Cortex of kidney (tissue), 1 donor: ENCODE measurements at places on chromosomes 16 and 17.
A peak's percentile ranks its signal among the peaks of the same experiment; 100 is the strongest.

DNA sequence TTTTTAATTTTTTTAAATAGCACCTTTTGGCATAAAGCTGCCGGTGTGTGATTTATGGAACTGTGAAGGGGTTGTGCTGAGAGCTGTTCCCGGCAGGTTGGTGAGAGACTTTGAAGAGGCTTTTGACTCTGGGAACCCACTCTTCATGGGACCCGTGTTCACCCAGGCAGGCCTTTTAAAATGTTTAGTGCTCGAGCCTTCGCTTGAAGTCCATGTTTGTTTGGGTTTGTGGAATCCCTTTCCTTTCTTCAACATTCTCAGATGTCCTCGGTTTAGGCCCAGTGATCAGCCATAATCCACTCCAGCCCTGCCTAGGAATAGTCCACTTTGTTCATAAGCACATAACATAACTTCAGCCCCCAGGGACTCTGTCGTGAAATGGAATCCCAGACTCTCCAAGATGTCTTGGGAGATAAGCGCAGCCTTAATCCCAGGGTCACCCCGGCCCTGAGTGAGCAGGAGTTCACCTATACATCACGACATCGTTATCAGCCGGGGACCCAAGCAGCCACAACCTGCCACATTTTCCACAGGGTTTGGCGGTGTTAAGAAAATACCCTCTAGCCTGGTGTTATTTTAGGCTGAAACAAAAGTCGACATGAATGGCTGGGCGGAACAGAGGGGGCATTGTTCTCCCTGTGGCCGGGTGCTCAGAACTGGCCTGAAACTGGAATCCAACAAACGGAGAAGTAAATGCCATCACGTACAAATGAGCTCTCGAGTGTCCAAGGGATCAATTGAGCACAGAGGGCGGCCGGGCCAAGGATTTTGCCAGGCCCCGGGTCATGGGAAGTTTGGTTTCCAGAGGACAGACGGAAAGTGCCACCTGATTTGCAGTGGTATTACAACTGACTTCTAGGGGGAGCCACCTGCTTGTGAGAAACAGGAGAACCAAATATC is 145.7 kb upstream of the IRX3 start:
- no peak for DNase-seq

DNA sequence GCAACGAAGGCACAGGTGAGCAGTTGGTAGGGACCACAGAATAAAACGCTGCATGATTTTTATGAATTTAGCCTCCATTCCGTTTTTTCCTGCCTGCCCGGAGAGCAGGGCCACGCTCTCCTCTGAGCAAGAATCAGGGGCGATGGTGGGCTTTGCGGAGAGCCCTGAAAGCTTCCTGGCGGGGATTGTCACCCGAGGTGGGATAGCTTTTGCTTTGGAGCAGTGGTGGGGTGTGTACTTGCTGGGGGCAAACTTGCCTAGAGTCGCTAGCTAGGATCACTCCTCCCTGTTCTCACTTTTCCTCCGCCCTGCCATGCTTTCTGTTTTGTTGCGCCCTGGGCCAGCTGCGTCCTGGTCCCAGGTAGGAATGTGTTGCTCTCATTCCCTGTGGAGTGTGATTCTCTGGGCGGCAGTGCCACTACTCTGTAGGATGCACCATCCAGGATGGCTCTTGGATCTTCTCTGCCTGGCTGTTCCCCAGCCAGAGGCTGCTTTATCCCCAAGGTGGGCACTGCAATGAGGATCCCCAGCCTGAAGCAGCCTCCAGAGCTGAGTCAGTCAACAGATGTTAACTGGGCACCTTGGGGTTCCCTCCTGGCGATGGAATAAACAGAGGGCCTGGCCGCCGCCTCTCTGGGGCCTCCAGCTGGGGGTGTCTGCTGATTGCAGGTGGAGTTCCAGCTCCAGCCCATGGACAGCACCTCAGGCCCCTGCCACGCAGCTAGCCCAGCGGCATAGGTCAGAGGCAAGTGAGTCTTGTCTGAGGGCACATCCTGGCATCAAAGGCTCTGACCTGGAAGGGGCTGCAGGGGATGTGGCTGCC is 360.9 kb upstream of the TNRC6C start:
- no peak for DNase-seq

DNA sequence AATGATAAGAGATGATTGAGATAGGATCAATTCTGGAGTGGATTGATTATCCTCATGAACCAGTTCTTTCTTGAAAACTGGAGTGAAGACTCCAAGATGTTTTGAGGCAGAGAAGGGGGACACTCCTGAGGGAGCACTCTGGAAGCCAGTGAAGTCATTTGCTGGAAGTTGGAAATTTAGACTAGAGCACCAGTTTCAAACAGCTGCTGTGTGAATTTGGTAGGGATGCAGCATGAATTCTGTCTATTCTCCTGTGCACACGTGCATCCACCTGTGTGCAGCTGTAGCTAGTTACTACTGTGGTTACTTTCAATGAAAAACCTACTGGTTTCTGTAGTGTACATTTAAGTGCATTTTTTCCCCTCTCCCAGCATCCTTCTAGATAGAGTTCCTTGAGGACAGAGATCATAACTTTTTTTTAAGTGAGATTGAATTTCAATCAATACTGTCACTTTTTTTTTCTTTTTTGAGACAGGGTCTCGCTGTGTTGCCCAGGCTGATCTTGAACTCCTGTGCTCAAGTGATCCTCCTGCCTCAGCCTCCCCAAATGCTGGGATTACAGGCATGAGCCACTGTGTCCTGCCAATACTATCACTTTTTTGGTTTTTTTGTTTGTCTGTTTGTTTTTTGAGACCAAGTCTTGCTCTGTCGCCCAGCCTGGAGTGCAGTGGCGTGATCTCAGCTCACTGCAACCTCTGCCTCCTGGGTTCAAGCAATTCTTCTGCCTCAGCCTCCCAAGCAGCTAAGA is 65.9 kb downstream of the TUBD1 start:
- DNase-seq: no peak

DNA sequence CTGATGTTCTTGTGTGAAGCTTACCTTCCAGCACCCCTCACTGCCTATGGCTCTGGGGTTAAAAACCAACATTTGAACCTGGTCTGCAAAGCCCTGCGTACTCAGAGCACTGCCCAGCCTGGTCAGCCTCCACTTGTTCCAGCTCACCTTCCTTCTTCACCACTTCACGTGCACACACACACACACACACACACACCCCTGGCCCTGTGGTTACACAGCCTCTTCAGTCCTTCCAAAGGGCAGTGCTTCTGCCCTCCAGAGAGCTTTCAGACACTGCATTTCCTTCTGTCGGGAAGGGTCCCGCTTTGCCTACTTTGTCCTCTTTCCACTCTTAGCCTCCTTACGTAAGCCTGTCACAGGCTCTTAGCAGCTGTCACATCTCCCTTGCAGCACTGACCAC is 9.6 kb upstream of the TMEM220 start:
- DNase-seq: no peak

DNA sequence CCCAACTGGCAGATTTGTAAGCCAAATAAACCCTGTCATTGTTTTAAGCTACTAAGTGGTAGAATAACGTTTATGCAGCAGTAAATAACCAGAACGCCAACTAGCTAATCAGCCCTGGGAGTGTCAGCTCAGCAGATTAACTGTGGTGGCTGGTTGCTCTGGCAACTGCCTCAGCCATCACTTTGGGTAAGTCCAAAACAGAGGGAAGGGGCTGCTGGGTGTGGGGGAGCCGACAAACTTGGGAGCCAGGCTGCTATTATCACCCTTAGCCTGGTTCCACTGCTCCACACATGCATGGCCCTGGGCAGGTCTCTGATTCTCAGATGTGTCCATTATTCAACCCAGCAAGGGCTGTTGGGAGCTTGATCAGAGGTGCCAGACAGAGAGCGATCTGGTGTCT is 22.2 kb upstream of the RHOT1 start:
- DNase-seq: no peak

DNA sequence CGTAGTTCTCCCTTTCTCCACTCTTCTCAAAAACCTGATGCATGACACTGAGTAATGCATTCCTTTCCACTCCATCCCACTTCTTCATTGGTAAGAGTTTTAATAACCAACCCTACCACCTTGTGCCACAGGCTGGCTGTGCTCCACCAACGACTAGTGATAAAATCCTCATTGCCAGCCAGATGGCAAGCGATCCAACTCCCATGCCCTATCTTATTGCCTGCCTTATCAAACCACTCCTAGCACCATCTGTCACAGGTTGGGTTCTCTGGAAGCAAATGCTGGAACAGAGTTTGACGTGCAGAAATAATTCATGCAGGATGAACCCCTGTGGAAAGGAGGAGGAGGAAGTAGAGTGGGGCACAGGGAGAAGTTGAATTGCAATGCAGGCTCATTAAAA is 99.5 kb downstream of the CHD9NB start:
- DNase-seq: no peak

DNA sequence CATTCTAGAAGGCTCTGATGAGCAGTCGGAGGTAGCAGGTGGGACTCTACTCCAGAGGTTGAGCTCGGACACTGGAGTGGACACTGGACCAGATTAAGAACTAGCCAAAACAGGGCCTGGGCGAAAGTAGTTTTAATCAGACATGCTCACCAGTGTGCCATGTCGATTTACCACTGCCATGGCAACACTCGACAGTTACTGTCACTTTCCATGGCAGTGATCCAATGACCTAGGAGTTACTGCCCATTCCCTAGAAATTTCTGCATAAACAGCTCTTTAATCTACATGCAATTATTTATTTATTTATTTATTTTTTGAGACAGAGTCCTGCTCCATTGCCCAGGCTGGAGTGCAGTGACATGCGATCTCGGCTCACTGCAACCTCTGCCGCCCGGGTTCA is 7.2 kb upstream of the METTL9 start:
- DNase-seq: no peak

DNA sequence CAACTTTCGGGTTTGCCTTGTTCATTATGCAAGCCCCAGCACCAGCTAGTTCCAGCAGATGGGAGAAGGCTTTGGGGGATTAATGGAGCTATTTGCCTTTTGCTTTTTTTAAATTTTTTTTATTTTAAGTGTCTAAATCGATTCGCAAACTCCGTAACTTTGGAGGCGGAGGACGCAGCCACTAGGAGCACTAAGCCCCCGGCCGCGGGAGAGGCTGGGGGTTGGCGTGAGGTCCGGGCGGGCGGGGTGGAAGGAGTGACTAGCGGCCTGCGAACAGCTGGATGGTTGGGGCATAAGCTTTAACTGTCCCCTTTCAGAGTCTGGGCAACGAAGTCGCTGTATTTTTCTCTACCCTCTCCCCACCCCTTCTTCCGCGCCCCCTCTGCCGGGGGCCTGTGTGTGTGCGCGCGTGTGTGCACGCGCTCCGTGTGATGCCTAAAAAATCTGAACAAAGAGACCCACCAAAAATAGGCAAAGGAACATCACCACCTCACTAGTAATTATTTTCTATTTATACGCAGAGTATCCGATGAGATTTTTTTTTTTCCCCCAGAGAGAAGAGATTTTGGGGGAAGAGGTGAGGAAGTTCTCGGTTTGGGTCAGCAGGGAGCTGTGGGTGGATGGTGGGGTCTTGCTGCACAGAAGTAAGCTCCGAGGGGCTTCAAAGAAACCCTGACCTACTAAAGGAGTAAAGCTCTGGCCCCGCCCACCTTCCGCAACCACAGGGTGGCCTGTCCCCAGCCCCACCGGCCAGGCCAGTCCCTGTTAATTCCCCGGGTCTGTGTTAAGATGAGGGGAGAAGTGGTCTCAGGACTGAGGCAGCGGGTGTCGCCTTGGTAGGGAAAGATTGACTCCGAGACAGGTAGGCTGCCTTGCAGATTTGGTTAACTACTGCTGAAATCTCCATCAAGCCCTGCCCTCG is 2.3 kb downstream of the SHISA9 start:
- no peak for DNase-seq

- DNase-seq: peak; percentile 56
Measured at GRCh38 chr17:31549525-31550388, 158.3 kb downstream of the RAB11FIP4 start.

DNA sequence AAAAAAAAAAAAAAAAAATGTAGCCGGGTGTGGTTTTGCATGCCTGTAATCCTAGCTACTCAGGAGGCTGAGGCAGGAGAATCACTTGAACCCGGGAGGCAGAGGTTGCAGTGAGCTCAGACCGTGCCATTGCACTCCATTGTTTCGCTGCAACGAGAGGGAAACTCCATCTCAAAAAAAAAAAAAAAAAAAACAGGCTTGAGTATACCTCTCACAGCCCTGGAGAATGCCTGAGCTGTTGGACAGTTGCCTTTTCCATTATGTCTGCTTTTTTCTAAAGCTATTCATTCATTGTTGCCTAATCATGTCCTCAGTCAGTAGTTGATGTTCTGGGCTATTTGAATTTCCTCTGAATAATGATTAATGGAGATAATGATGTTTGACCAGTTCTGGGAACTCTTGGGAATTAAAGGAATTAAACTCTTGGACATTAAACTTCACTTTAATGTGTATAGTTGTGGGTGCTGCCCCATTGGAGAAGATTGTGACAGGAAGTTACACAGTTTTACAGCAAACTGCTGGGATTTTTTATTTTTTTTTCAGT is 11.8 kb downstream of the HMOX2 start:
- no peak for DNase-seq

- no peak for DNase-seq
Measured at GRCh38 chr16:81650982-81651562, 128.0 kb upstream of the PLCG2 start.

DNA sequence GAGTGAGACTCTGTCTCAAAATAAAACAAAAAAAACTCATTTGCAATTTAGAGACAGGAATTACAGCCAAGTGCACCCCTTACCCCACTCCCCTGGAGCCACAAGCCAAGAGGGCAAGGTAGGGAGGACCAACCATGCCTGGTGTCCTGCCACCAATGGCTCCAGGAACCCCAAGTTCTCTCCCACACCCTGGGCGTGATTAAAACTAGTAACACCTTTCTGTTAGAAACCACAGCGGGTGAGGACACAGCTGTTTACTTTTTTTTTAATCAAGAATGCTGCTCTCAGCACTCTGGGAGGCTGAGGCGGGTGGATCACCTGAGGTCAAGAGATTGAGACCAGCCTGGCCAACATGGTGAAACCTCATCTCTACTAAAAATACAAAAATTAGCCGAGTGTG is 38.1 kb downstream of the ANKRD11 start:
- no peak for DNase-seq

GRCh38 chr17:68200689-68201417 is 47.0 kb upstream of the AMZ2 start:
- DNase-seq: no peak

GRCh38 chr16:27366687-27367460 is 35.1 kb upstream of the IL21R start:
- DNase-seq: no peak

DNA sequence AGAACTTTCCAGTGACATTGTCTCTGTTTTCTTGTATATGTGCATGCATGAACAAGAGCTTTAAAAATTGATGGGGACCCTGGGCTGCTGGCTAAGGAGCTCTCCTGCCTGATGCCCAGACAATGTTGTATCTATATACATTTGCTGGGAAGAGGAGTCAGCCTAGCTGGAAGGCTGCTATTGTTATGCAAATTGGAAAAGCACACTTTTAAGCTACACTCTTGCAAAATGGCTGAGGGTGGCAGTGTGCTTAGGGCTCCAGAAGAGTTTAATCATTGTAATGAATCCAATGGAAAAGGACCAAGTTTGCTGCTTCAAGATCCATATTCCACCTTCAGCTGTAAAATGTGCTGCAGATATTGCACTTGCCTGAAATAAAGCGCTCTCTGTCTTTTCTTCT is 171.8 kb downstream of the PRKCA start:
- DNase-seq: no peak

GRCh38 chr17:7703584-7704479 is 1.2 kb upstream of the EFNB3 start:
- DNase-seq: no peak

- DNase-seq: no peak
Measured at GRCh38 chr17:59804901-59805465, 87.8 kb downstream of the TUBD1 start.

GRCh38 chr17:70775679-70776078 is 606.3 kb downstream of the KCNJ2 start:
- no peak for DNase-seq

GRCh38 chr16:10128397-10129258 is 53.6 kb downstream of the GRIN2A start:
- DNase-seq: no peak
